ENCODE measurements at places on chromosomes 6 and 20.

GRCh38 chr20:1955217-1955616, 38.6 kb downstream of the PDYN start:
- no peak for DNase-seq

- no peak for DNase-seq
Observed at GRCh38 chr6:96725296-96725695, 112.0 kb downstream of the GPR63 start.

GRCh38 chr6:104404377-104404776, 455.3 kb downstream of the HACE1 start:
- DNase-seq: peak; percentile 31

DNA sequence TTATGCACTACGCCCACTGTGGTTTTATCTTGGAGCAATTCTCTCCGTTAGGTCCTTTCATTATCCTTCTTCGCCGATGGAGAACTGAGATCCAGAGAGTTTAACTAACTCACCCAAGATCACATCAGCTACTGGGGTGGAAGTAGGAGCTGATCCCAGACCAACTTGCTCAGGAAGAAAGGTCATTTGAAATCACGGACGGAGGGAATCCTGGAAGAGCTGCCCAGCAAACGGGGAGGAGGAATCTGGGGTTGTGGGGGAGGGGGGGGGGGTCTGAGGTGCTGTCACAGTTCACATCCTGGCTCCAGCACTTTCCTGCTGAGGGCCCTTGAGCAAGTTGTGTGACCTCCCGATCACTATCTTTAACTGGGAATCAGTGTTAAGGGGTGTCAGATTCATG, 62.0 kb downstream of the NPEPL1 start:
- no peak for DNase-seq

DNA sequence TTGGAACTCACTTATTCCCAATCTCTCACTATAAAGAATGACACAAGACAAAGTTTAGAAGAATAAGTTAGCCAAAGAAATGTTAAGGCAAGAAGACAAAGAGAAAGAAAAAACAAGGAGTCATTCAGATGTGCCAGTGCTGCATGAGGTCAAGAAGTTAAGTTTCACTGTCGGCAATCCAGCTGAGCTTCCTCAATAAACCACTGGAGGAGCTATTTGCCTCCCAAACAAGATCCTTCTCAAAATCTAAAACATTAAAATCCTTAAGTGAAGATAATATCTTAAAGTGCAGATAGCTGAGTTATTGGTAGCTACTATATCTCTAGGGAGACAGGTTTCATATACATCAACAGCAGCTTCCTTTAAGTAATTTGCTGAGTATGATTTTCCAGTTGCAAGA, 512.3 kb downstream of the HDGFL1 start:
- DNase-seq: no peak

- peak; percentile 81 for DNase-seq
Observed at GRCh38 chr20:40010483-40010882, 678.6 kb downstream of the MAFB start.

DNA sequence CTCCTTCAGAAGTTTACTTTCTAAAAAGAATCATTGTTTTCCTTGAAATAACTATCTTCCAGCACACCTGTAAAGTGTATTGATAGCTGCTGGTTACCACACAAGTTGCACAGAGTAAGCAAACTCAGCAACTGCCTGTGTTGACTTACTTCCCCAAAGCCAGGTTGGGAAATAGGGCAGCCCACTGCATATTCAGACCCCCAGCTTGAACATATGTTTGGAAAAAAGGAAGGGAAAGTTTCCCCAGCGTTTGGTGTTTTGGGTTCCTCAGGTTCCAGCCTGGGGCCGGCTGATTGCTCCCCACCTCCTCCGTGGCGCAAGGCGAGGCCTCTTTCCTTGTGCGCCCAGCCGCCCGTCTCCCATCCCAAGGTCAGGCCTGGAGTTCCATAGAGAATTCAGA, 70.1 kb upstream of the QKI start:
- DNase-seq: no peak

DNA sequence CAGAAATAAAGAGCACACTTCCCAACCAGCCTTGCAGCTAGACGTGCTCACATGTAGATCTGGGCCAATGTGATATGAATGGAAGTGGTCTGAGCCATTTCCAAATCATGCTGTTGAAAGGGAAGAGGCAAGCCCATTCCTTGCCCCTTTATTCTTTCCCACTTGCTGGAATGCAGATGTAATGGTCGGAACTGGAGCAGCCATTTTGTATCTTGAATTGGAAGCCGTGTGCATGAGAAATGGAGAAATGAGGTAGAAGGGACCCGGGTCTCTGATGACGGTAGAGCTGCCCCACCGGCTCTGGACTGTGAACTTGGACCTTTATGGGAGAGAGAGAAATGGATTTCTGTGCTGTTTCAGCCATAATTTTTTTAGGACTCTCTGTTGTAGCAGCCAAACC, 54.8 kb upstream of the STX16 start:
- DNase-seq: no peak

- DNase-seq: no peak
Observed at GRCh38 chr6:3918469-3918868, 69.3 kb downstream of the FAM50B start.

- no peak for DNase-seq
Observed at GRCh38 chr6:74993136-74993535, 212.7 kb downstream of the COL12A1 start.

DNA sequence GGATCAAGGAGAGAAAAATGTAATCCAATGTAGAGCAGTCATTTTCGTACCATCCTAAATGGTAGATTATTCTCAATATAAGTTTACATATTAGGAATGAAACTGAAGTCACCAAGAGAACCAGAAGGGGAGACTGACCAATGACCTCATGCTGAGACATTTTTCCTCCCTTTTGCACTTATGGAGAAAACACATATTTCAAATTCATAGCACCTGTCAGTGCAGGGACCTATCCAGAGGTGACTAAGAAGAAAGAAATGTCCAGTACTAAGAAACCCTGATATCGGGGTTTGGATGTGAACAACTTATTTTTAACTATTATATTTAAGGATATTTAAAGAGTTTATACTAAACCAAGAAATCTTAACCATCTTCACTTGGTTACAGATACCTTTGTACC, 16.6 kb upstream of the LYRM2 start:
- DNase-seq: peak; percentile 28

- DNase-seq: no peak
Observed at GRCh38 chr6:167941822-167942221, 55.6 kb upstream of the KIF25 start.

DNA sequence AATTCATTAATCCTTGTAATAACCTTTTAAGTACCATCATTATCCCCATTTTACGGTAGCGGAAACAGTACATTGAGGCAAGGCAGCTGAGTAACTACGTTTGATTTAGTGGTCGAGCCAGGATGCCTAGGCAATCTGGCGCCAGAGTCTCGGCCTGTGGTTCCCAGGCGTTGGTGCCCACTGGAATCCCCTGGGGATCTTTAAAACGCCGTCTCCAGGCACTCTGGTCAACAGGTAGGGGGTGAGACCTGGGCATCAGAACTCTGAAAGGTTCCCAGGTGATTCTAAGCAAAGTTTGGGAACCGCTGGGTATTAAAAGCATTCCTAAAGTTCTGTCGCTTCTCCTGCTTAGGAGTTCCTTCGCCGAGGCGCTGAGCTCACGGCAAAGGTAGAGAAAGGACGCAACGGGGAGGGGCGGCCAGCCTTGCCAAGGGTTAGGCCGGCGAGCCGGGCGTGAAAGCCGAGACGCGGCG, 939 bp downstream of the DTNBP1 start:
- no peak for DNase-seq

DNA sequence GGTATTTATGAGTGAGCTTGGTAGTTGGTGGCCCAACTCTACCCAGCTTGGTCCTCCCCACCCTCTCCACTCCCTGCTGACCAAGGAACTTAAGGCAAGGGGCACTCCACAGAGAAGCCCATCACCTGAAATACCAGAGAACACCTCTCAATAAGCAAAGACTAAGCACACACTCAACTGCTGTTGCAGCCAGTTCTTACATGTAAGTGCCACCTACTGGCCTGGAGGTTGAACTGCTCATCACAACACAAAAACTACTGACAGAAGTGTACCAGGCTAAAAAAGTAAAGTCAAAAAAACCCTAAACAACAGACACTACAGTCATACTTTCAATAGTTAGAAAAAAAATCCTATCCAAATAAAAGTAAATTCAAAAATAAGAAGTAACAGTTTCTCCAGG, 146.2 kb downstream of the FAM83B start:
- DNase-seq: no peak

DNA sequence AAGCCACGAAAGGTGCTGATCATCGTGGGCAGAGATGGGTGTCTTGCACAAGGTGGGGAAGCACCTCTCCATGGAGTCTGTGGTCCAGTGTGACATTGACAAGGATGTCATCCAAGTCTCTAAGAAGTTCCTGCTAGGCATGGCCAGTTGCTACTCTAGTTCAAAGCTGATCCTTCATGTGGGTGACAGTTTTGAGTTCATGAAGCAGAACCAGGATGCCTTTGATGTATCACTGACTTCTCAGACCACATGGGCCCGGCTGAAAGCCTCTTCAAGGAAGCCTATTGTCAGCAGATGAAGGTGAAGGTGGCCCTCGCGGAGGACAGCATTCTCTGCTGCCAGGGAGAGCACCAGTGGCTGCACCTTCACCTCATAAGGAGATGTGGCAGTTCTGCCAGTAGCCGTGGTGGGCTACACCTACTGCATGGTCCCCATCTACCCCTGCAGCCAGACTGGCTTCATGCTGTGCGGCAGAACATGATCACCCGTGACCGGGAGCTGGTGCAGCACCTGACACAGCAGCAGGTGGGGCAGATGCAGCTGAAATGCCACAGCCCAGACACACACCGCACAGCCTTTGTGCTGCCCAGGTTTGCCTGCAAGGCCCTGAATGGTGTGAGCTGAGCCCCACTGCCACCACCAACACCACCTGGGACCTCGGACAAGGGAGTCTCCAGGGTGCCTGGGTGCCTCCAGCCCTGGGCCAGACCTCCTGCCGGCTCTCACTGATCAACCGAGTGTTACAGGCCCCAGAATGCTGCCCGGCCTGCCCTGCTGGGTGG, 75.0 kb upstream of the SULF2 start:
- DNase-seq: no peak

GRCh38 chr6:81067057-81067456, 685.4 kb downstream of the TENT5A start:
- DNase-seq: no peak

GRCh38 chr20:63911176-63911575, 16.2 kb downstream of the DNAJC5 start:
- DNase-seq: no peak

Measured in fibroblast of upper back skin (primary cell).